ENCODE measurements at places on chromosomes 3 and 15.

DNA sequence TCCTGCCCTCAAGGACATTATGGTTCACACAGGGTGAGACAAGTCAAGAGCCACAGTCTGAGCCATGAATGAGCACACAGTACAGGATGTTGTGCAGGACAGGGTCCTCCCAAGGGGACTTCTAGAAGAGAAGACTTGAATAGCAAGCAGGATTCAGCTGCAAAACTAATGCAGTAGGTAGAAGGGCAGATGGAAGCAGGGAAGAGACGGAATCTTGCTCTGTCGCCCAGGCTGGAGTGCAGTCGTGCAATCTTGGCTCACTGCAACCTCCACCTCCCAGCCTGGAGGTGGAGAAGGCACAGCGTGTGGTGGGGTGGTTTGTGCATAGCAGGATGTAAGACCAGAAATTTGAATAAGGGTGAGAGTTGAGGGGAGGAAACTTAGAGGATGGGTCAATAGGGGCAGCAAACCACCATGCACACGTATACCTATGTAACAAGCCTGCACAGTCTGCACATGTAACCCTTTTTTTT is 8.0 kb downstream of the BCL2L10 start:
- no peak for DNase-seq

DNA sequence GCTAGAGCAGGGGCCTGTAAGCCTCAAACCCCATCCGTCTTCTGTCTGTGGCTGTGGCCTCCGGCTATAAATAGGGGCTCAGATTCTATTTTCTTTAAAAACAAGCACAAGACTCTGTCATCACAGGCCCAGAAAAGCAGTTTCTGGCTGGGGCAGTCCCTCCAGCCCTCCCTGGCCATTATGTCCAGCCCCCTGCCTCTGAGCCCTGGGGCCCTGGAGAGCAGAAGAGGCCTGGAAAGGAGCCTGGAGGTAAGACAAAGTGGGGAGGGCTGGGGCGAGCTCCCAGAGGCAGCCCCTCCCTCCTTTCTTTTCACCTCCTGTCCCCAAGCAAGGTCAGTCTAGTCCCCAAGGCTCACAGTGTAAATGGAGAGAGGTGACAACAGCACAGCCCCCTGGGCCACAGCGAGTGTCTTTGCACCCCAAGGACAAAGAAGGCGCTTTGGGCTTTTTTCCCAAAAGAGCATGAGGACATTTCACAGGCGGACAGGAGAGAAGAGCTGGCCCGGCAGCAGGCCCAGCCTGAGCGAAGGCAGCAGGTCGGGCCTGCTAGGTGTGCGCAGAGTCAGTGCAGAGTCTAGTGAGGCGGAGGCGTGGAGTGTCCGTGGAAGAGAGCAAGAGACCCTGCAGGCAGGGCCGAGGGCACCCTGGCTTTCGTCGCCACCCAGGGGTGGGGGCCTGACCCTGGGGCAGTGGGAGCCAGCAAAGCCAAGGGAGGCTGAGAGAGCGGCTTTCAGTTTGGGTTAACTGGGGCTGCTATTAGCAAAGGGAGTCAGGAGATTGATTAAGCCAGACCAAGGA is 188.3 kb downstream of the TBC1D2B start:
- no peak for DNase-seq

DNA sequence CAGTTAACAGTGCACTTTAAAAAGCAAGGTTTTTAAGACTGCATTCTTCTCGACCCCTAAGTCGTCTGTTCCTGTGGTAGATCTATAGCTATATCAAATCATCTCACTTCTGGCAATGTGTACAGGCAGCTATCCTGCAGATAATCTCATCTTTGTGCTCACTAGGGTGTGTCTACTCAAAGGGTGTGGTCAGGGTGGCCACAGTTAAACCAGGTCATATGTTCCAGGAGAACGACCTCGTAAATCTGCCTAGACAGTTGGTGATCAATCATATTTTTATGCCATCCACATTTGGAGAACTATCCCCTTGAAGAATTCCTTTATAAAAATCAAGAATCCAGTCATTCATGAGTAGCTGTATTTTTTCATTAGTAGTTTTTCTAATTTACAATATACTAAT is 3.0 kb downstream of the VEPH1 start:
- no peak for DNase-seq

- no peak for DNase-seq
Observed at GRCh38 chr3:196985954-196986885, 17.6 kb upstream of the PIGZ start.

DNA sequence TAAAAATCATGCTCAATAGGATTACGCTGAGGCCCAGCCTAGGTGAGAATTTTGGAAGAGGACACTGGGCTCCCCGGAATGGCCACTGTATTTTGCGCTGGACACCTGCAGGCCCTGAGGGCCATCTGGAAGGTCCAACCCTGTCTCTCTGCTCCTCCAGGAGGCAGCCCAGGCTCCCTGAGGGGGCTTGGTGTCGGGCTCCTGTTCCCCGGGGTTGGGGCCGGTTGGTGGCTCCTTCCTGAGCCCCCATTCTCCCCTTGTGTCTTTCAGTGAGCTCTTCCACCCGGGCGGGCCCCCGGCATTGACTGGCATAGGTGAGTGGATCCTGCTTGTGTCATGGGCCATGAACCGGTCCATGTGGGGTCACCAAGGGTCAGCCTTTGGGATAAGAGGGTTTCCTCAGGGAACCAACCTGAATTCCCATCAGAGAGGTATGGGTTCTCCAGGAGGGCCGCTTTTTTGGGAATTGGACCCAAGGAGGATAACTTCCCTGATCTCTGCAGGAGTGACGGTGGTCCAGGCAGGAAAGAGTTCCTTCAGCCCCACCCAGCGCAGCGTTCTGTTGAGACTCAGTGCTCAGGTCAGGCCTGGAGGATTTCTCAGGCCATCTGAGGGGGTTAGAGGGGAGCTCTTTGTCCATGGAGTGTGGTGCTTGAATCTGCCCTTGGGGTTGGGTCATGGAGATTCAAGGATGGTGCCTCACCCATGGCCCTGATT is 187.8 kb downstream of the UBE3A start:
- no peak for DNase-seq

GRCh38 chr15:29749365-29750086 is 72.7 kb downstream of the TJP1 start:
- no peak for DNase-seq

DNA sequence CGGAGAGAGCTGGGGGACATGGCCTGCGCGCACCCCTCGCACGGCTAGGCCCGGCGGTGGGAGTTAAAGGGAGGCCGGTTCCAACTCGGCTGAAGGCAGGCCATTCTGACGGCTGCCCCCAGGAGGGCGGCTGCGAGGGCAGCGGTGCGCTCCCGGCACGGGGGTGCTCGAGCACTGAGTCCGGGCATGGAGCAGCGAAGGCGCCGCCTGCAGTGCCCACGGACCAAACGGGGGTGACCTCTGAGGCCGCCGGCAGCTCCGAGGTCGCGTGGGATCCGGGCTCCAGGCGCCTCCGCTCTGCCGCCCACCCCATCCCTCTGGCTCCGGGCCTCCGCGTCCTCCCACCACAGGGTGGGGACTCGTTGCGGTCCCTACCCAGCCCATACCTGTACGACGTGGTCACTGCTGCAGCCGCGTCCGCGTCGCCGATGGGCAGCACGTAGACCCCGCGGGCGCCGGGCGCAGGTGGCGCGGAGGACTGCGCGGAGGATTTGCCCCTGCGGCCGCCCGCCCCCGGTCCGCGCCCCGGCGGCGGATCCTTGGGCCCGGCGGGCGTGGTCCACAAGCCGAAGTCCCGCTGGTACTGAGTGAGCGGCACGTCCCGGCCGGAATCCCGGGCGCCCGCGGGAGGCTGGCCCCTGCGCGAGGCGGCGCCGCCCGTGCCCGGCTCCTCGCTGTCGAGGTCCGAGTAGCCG is 469 bp downstream of the MAP6D1 start:
- no peak for DNase-seq

- DNase-seq, result no peak
Observed at GRCh38 chr15:60012695-60013094, 8.6 kb downstream of the FOXB1 start.

GRCh38 chr15:77998592-77998991 is 78.9 kb downstream of the TBC1D2B start:
- DNase-seq, result no peak

- DNase-seq, result no peak
Observed at GRCh38 chr3:29515451-29515850, 234.6 kb downstream of the RBMS3 start.

GRCh38 chr15:73631915-73632669 is 1.1 kb downstream of the NPTN start:
- DNase-seq, result no peak

- DNase-seq, result no peak
Observed at GRCh38 chr3:45923755-45924154, 19.5 kb upstream of the CXCR6 start.

- no peak for DNase-seq
Observed at GRCh38 chr15:70923311-70924080, 30.9 kb downstream of the LRRC49 start.

DNA sequence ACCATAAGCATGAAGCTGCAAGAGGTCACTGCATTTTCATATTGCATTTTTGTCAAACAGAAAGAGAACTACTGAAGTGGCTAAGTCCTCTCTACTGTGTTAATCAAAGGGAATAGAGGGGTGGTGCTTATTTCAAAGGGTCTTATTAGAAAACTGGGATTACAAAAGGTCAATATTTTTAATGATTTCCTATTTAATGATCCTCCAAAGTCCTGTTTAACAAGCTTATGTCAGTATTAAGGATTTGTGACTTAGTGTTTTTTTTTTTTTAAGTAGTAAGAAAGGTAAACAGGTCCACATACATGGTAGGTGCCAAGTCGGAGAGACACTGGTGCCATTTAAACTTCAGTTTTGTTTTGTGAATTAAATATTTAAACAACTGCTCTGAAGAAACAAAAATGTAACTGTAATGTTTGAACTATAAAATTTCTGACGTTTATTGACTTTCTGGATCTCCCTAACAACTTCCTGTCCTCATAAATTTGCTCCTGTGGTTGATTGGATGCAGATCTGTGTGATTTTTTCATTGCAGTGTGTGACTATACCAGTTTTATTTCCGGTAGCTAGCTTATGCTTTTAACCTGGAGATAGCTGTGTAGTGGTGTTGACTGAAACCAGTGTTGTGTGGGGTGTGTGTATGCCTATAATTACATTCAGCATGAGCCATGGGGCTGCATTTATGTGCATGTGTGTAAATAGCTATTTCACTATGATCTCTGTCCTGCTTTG is 8.6 kb upstream of the CACNA1D start:
- no peak for DNase-seq

GRCh38 chr3:179528772-179529171 is 34.0 kb upstream of the ACTL6A start:
- no peak for DNase-seq

- DNase-seq, result no peak
Observed at GRCh38 chr3:180631317-180631716, 29.4 kb downstream of the TTC14 start.

Data from activated CD4-positive, alpha-beta T cell treated with anti-CD3 and anti-CD28 coated beads, Interleukin-2, amount 50 U/mL, for 24 hours (primary cell).